Hematopoietic multipotent progenitor cell (in vitro differentiated cells): ENCODE measurements at places on chromosomes 2 and 18.

DNA sequence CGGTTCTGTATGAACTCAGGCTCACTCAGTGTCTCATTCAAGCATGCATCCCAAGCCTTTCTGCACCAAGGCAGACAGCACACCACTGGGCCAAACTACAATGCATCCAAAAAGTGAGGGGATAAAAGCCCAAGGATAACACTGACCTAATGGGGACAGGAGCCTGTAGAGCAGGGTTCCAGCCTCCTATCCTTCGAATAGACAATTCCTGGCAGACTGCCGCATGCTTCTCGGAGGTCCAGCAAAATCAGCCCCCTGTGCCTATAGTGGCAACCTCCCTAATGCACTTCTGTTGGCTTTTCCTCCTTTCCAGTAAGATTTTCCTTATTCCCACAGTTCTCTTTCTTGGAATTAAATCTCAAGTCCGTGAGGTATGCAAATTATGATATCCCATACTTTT, 44.8 kb upstream of the CAVIN2 start:
- no peak for DNase-seq

- no peak for DNase-seq
These were observed 441.0 kb downstream of the TXNL1 start for GRCh38 chr18:56197241-56197859.

DNA sequence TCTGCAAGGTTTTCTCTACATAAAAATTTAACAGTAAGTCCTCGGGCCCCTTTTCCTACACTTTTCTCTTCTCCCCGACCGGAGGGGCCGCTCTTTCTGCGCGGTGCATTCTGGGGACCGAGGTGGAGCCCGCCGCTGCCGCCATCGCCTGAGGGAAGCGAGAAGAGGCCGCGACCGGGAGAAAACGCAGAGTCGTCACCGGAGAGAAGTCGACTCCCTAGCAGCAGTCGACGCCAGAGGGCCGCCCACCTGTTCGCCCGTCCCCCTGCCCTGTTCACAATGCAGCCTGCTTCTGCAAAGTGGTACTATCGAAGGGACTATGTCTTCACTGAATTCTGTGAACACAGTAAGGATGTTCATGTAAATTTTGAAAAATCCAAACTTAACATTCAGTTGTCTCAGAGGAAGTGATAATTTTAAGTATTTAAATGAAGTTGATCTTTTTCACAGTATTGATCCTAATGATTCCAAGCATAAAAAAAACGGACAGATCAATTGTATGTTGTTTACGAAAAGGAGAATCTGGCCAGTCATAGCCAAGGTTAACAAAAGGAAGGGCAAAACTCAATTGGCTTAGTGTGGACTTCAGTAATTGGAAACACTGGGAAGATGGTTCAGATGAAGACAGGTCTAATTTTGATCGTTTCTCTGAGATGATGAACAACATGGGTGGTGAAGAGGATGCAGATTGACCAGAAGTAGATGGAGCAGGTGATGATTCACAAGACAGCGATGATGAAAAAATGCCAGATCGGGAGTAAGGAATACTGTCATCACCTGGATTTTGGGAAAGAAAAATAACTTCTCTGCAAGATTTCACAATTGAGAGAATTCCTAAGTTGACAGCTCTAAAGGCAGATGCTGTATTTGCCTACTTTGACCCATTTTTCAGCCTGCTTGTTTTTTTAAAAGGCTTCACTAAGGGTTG, 55.8 kb downstream of the ASXL2 start:
- peak; percentile 80 for DNase-seq

DNA sequence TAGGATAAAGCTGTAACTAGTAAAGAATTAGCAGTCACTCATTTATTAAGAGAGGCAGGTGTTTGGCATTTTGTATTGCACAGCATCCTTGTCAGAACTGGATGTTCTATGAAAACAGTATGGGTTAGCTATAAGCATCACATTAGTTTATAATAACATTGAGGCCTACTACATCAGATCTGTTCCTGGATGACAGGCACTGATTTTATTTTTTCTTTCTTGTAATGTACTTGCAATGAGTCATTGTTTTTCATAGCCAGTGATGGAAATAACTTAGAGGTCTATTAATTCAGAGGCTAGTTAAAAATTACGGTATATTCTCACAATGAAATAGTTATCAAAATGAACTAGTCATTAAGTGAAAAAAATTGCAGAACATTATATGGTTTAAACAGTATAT, 13.0 kb upstream of the RMDN2 start:
- no peak for DNase-seq

DNA sequence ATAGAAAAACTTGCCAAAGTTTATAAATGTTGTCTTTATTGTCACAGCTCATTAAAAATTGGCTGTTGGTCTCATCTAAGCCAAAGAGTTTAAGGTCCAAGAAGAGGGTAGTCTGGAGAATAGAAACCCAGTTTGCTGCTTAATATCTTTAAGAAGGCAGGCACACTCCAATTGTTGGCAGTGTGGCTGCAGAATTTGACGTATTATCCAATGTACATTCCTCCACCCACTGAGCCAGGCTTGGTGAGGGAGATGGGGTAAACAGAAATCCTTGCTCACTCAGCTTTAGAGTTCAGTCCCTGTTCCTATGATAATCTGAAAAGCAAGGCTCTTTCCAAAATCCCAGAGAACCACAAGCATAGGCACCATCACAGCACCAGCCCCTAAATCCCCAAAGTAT, 10.7 kb upstream of the ADD2 start:
- no peak for DNase-seq

DNA sequence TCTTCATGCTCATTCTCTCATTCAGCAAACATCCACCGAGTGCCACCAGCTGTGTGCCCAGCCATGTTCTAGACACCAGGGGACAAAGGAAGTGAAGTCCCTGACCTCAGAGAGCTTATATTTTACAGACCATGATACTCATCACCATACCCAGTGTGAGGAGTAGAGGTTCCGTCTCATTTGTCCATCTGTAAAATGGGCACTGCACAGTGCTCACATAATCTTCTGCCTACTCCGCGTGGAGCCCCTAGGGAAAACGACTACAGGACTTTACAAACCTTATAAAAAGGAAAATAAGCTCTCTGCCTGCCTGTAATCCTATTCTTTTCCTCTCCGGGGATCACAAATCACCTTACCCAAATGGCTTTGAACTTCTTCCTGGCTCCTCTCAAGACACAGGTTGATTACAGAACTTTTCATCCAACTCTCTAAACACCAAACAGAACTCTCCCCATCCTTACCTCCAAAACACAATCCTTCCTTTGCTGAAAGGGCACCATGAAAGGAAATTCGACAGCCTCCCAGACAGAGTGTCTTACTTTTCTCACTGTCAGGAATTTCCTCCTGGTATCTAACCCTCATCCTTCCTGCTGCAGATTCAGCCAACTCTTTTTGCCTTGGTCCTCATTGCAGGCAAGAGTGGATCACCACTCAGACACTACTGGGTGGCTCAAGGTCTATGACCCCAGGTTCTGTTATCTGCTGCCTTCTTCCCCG, 99.5 kb downstream of the TNS1 start:
- DNase-seq, result no peak

GRCh38 chr18:9655232-9655767, 40.9 kb upstream of the PPP4R1 start:
- no peak for DNase-seq

- peak; percentile 51 for DNase-seq
These were observed 87.9 kb downstream of the ICOS start for GRCh38 chr2:204024503-204024902.

DNA sequence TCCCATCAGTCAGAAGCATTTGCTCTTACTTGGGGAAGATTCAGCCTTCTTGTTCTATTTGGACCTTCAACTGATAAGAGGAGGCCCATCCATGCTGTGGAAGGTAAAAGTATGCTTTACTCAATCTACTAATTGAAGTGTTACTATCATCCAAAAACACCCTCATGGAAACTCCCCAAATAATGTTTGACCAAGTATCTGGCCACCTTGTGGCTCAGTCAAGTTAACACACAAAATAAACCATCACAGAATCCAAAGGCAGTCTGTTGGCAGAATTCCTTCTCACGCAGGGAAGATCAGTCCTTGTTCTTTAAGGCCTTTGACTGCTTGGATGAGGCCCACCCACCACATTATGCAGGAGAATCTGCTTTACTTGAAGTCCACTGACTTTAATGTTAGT, 531.2 kb upstream of the SMIM21 start:
- no peak for DNase-seq

- no peak for DNase-seq
These were observed 167.0 kb upstream of the CREB1 start for GRCh38 chr2:207362716-207363115.

GRCh38 chr18:43303376-43303775, 26.1 kb upstream of the SYT4 start:
- no peak for DNase-seq

DNA sequence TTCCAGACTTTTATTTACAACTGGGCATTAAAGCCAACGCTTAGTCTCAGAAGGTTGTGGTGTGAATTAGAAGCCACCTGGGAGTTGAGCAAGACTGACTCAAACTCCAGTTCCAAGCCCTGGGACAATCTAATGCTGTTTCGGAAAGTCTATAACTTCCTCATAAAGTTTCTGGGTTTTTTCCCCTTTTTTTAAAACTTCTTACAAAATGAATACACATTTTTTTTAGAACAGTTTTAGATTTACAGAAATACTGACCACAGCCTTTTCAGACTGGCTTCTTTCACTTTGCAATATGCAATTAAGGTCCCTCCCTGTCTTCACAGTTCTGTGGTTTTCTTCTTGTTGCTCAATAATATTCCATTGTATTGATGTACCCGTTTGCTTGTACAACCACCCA, 115.9 kb upstream of the TWIST2 start:
- no peak for DNase-seq

- no peak for DNase-seq
These were observed 460.8 kb upstream of the CDH20 start for GRCh38 chr18:60872434-60872833.

DNA sequence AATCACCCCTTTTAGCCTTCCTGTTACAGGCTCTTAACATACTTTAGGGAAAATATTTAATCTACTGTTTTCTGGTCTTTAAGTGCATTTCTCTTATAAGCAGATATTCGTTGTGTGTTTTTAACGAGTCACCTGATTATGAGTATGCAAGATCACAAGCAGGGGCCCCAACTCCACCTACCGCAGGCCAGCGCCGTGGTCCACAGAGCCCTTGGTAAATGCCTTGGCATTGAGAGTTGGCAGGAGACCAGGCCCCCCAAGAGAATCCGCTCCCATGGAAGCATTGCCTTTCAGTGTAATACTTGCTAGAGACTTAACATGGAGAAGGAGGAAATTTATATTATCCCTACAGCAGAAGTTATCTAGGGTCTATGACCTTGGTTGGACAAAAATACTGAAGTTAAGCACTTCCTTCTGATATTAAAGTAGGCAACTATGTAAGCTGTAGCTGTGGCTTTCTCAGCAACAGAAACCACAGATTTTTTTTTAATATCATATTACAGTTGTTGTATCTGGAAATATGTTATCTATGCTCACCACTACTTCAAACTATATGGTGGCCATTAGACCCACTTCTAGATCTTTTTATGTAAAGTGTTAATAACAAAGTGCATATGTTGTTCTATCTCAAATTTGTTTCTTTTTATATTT, 241.8 kb upstream of the MGAT5 start:
- no peak for DNase-seq

DNA sequence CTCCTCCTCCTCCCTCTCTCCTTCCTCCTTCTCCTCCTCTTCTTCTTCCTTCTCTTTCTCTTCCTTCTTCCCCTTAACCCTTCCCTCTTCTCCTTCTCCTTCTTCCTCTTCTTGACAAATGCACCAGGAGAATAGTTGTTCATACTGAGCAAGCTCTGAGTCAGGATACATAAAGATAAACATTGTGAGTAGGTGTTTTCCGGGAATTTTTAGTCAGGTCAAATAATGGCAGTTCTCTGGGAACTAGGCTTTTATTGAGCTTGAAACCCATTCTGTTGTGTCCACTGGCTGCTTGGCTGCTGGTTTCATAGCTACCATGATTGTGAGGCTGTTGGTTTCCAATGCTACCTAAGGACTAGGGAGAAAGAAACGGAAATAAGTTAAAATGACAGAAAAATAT, 1144.7 kb upstream of the DDX18 start:
- DNase-seq, result no peak

DNA sequence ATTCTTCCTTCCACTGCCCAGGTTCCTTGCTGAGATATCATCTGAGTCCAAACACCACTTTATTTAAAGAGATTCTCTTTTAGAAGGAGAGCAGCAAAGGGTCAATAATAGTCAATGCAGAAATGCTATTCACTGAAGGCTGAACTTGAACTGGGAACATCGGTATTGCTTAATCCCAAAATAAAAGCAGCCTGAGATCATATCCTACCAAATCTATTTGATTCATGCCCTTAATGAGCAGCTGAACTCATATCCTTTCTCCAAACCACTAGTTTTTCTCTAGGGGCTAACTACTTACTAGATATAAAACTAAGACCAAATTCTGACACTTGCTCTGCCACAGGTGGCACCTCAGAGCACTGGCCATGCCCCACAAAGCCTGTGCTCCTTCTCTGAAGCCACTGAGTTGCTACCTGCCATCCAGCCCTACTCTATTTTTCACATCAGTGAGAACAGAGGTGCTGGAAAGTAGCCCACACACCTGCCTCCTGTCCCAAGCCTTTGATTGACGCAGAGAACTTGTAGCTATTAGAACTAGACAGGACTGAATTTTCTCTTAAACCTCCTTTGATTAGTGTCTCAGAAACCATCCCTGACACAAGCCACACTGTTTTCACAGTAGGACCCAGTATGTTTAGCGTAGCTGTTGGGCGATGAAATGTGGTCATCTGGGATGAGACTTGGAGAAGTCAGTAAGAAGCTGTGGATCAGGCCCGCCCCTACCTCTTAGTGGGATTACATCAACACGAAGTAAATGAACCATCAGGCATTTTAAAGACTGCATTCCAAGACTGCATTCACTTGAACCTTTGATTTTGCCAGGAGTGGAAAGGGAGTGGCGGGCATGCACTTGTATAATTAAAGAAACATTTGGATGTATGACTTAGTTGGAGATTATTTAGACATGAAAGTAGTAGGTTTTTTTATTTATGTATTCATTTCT, 124.3 kb downstream of the RBMS1 start:
- no peak for DNase-seq

DNA sequence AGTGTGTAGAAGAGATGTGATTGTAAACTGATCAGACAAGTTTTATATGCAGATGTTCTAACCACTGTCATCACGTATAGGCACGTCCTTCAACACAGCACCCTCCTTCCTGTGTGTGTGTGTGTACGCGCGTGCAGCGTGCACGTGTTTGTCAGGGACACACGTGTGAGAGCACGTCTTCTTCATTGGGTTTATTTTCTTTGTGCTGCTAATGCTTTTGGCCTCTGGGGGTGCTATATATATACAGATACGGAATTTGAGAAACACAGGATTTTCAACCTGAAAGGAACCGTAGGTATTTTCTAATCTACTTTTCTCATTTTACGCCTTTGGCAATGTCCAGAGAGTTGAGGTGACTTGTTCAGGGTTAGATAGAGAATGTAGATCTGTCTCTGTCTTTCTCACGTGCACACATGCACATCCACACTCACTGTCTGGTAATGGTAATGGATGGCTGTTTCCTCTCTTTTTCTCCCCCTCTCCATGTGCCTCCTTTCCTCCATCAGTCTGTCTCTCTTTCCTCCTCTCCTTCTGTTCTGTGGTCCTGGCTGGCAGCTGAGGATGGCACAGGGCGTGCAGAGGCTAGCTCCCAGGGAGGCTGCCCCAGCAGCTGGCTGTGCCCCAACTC, 13.4 kb upstream of the CELF4 start:
- peak; percentile 49 for DNase-seq

- DNase-seq, result no peak
These were observed 53.6 kb upstream of the LAPTM4A start for GRCh38 chr2:20104900-20105545.
